ENCODE measurements at places on chromosomes 2 and 18.

DNA sequence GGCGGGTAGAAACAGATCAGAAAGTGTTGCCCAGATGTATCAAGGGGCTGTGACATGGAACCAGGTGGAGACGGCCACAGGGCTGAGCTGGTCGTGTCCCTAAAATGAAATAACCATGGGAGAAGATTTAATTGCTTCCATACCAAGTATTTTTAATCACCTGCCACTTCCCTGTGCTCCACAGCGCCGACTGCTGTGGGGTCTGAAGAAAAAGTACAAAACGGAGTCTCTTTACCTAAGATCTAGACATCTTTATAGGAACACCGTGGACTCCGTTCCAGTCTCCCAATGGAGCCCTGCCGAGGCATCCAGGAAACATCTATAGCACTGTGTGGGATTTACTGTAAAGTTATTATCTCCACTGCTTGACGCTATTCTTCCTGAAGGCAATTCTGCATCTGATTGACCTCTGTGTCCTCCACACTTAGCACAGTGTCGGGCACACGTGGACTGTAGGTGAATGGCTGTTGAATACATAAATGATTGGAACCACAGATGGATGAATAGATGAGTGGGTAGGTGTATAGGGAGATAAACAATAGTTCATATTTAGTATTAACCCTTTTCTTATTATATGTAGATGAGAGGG is 21.6 kb upstream of the GYPC start:
- DNase-seq: no peak

GRCh38 chr2:241822264-241822623 is 13.3 kb downstream of the NEU4 start:
- no peak for DNase-seq

DNA sequence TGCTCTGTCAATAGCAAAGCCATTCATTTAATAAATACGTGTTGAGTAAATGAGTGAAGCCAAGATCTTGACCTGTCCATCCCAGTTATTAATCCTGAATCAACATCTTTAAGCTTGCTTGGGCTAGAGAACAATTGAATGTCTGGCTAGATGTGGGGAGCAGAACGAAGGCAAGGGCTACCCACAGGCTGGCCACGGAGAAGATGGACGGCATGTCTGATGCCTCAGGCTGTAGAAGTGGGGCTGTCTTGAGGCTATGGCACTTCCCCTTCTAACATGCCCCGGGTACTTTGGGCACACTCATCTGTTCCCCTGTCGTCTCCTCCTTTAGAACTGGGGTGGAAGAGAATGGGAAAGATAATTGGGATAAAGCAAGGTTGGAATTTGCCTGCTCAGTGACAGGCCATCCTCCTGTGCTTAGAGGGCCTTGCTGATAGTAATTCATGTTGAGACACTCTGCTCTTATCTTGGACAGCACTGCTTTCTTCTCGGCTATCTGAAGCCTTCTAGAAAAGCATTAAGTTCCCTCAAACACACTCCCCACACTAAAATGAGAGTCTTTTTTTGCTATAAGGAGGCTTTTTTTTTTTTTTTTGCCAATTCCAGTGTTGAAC is 225.7 kb downstream of the MREG start:
- DNase-seq: no peak

- DNase-seq: no peak
Observed at GRCh38 chr2:221153226-221153625, 418.9 kb downstream of the EPHA4 start.

DNA sequence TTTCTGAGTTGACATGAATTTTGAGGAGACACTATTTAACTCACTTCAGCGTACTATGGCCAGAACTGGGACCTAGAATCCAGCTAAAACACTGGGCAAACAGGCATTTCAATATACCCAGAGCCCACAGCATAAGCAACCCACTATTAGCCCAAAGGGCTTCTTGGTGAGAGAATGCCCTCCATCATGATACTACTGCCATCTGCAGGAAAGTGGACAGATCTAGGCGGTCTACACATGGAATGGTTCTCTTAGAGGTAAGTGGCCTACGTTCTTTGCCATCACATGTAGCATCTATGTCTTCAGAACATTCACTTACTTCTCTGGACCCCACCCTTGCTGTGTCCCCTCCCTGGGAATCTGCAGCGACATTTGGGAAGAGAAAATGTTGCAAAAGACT is 181.3 kb upstream of the LINC00305 start:
- DNase-seq: peak; percentile 68

DNA sequence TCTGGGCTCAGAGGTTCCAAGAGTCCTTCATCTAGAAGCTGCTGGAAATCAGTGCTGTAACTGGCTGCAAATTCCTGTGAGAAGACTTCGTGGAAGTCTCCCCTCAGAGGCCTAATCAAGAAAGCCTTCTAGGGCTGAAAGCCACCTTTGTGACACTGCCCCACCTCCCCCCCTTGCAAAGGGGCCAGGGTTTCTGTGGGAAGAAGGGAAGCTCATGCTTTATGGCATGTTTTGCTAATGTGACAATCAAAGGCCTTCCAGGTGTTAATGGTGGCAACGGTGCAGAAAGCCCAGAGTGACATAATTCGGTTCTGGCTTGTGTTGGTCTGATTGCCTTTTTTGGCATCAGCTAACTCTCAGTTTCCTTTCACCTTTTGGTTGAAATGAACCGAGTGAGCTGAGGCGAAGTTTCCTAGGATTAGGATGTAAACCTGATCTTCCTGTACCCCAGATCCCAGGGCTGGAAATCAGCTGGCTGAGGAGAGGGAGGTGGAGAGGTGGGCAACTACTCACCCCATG is 126.9 kb upstream of the TRIB2 start:
- DNase-seq: no peak

DNA sequence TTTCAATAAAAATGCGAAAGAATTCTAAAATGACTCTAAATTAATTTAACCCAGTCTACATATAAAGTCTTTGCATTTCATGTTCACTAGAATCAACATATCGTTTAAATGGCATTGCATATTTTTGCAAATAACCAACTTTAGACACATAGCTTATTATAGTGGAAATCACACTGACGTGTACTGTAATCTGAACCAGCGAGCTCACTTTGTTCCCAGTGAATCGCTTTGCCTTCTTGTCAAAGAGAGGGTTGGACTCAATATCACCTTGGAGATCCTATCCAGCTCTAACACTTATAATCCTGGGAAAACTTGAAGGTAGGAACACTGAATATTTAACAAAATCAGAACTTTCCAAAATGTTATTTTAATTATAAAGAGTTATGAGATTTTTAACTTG is 108.2 kb downstream of the GALNT1 start:
- no peak for DNase-seq

GRCh38 chr18:26489881-26490280 is 58.5 kb downstream of the KCTD1 start:
- DNase-seq: no peak

GRCh38 chr2:138503087-138503442 is 1.5 kb downstream of the SPOPL start:
- DNase-seq: no peak

DNA sequence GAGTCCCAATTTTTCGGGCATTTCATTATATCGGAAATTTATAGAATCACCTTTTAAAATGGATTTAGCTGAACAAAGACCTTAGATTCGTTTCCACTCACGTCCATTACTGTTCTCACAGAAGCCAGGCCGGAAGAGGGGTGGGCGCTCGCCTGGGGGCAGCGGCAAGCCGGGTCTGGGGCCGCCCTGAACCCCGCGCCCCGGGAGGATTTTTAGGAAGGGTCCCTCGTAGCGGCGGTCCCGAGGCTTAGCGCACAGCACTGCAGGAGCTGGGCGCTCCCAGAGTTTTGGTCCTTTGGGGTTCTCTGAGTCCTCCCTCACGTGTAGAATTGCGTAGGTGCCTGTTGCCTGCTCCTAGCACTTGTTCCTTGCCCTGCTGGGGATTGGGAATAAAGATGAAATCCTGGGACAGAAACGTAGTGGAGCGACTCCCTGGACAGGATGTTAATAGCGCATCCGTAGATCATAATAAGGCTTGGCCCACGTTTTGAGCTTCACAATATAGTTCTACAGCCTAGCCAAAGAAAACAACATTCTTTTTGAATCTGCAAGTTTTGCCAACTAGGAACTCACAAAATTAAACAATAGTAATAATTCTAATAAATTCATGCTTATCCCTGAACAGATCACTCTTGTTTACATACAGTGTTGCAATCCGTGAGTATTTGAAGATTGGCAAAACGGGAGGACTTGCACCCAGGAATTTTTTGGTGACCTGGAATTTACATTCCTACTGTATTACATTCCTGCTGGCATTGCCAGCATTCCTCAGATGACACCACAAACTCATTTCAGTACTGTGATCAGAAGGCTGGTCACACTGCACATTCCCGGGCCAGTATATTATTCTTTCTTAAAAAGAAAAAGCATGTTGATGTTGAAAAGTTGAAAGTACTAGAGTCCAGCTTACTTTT is 875 bp downstream of the C18orf63 start:
- DNase-seq: no peak

- no peak for DNase-seq
Observed at GRCh38 chr2:56464613-56465012, 280.8 kb downstream of the CCDC85A start.

- no peak for DNase-seq
Observed at GRCh38 chr2:29705616-29706015, 215.8 kb downstream of the ALK start.

GRCh38 chr2:122451040-122451439 is 695.6 kb downstream of the TSN start:
- DNase-seq: peak; percentile 3

- no peak for DNase-seq
Observed at GRCh38 chr2:157428500-157429175, 15.3 kb downstream of the CYTIP start.

DNA sequence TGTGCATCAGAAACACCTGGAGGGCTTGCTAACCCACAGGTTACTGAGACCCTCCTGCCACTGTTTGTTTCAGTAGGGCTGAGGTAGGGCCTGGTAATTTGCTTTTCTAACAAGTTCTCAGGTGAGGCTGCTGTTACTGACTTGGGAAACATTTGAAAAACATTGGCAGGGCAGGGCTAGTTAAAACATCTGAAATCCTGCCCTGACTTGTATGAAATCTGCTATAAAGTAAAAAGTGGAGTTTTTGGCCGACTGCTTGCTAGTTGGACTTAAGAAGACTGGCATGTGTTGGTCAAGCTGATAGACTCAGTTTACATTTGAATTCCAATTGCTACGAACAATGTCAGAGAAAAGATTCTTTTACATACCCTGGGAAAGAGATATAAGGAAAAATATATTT is 111.6 kb upstream of the DLX2 start:
- no peak for DNase-seq

DNA sequence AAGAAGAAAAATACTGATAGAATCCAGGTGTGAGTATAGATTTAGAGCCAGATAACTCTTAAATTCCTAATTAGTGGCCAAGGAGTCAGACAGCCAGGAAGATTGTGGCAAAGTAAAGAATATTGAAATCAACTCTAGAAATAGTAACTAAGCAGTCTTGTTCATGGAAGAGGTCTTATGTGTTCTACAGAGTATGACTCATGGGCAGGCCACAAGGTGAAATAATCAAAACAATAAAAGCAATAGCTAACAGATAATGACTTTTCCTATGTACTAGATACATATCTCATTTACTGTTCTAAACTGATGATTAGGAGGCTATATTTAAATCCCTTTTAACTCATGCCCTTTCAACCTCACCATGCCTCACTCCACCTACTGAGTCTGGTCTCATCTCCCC is 227.4 kb upstream of the COL3A1 start:
- no peak for DNase-seq

DNA sequence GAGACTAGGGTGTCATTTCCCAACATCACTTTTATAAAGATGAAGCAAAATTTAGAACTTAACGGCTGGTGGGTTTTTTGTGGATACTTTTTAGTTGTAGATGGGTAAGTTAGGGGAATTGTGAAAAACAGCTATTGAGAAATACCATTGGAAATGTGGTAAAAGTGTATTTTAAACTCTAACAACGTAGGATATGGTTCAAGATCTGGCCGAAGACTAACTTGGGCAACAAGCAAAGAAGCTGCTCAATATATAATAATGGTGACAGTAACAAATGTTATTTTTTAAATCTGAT is 1.6 kb downstream of the DNAH7 start:
- no peak for DNase-seq

All from NCI-H1417 (cell line).